ENCODE measurements at places on chromosomes 3 and 15.

DNA sequence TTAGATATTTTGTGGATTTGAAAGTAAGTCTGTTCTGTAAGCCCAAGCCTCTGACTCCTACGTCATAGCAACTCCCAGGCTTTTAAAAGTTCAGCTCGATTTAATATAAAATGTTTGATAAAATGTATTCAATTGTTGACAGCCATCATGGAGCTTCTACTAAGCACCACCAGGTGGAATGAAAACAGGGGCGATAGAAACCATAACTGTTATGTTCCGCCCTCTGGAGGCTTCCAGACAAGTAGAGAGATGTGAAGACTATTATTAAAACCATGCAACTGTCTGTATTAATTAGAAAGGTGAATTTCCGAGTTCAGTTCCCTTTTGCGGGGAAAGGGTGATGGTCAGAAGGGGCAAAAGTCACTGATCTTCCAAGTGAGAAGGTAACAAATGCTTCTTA is 292.2 kb downstream of the NR2F2 start:
- DNase-seq, result no peak

GRCh38 chr15:38243278-38244055 is 9.2 kb upstream of the SPRED1 start:
- no peak for DNase-seq

- DNase-seq, result peak; percentile 23
Observed at GRCh38 chr15:77907824-77908751, 169.4 kb downstream of the TBC1D2B start.

- no peak for DNase-seq
Observed at GRCh38 chr15:55327387-55327786, 8.4 kb downstream of the PIGB start.

DNA sequence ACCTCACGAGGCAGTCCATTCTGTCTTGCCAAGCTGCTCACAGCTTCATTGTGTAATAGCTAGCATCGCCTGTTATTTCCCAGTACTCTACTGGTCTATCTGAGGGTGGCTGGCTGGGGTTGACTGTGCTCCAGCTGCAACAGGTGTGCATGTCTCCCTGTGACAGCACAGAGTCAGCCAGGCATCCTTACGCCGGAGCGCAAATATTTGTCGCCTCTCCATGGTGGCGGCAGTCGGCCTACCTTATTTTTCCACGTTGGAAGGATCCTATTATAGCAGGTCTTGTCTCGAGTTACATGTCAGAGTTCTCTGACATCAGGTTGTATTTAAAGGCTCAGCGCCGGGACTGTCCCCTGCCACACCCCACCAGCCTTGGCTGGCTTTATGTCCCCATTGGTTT is 307.1 kb downstream of the TLE3 start:
- DNase-seq, result no peak
